ENCODE measurements at places on chromosomes 1 and 21.

DNA sequence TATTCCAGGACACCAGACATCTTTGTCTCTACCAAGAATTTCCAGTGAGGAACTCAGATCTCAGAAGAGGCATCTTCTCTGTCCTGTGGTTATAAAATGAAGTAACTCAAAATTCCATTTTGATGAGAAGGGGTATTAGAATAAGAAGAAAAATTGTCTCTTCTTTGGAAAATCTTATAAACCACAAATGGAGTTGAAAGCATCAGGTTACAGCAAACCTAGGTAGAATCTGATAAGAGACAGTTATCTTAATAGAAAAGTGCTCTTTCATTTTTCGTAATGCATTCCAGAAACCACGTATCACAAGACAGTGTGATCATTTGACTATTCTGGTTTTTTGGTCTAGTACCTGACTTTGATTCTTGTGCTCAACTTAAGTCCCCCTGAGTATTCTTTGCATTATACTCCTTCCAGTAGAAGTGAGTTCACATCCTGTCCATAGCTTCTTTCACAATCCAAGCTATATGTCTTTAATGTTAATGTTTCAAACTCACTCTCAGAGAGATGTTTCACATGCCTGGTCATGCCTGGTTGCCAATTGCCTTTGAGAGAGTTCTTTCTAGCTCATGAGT lies 120.9 kb upstream of the PRDX6 start:
- DNase-seq, result no peak

DNA sequence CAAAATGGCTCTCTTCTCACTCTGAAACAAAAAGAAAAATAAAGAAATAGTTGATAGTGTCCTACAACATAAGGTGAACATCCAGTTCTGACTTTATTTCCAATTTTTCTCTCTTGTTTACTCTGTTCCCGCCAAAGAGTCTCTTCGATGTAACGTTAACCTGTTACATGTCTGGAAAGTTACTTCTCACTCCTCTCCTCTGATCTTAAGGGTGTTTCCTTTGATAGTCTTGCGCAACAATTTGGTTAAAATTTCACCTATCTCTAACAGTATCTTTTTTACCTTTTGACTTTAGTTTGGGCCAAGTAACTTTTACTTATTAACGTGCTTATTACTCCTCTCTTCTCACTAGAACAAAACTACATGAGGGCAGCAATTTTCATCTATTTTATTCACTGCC lies 1450.2 kb downstream of the BRINP3 start:
- DNase-seq, result no peak

- no peak for DNase-seq
Measured at GRCh38 chr21:14826630-14827029, 238.2 kb downstream of the NRIP1 start.

DNA sequence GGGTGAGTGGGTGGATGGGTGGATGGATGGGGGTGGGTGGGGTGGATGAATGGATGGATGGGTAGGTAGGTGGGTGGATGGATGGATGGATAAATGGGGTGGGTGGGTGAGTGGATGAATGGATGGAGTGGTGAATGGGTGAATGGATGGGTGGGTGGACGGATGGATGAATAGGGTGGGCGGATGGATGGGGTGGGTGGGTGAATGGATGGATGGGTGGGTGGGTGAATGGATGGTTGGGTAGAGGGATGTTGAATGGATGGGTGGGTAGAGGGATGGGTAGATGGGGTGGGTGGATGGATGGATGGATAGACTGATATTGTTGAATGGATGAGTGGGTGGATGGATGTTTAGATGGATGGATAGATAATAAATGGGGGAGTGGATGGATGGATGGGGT lies 26.9 kb upstream of the CCDC27 start:
- no peak for DNase-seq

GRCh38 chr1:30111431-30111830 lies 612.0 kb downstream of the MATN1 start:
- DNase-seq, result peak; percentile 36

DNA sequence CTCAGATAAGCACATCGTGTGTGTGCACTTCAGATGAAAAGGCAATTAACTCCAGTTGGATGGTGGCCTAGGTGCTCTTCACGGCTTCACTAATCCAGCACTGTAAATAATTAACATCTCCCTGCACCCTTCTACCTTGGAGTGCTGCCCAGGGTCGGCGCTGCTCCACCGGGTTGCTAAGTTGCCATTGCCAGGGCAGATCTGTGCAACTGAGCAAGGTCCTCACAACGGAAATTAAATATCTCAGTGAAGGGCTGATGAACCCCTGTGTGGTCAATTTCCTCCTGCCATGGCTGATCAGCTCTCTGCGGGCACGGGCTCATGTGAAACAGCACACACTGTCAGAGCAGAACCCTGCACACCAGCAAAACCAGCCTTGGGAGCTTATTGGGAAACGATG lies 63.2 kb downstream of the SYDE2 start:
- DNase-seq, result no peak

GRCh38 chr1:8026153-8026975 lies at the start of gene ERRFI1:
TSS of gene ERRFI1 (minus strand) at chr1:8026309. CDS start at chr1:8015619, 10,690 bp downstream.
- peak; percentile 41 for DNase-seq

GRCh38 chr1:19468397-19468956 lies 16.9 kb downstream of the CAPZB start:
- no peak for DNase-seq

GRCh38 chr1:1004780-1005697 lies 5.1 kb upstream of the HES4 start:
- no peak for DNase-seq

DNA sequence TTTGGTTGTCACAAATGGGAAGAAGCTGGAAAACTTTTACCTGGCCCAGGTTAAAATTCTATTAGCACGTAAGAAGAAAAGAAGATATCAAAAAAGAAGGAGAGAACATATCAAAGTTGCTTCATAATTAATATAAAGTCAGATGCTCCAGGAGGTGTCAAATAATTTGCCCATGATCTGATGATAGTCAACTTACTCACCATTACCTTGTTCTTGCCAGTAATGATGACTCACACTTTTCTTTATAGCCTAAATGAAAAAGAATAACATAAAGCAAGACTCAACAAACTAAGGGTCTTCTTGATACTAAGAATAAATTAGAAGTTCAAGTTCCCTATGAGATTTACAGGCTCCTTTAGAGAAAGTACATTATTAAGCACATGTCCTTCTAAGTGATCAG lies 580.4 kb downstream of the TTLL7 start:
- no peak for DNase-seq

GRCh38 chr1:227190321-227190720 lies 128.0 kb downstream of the CDC42BPA start:
- no peak for DNase-seq

DNA sequence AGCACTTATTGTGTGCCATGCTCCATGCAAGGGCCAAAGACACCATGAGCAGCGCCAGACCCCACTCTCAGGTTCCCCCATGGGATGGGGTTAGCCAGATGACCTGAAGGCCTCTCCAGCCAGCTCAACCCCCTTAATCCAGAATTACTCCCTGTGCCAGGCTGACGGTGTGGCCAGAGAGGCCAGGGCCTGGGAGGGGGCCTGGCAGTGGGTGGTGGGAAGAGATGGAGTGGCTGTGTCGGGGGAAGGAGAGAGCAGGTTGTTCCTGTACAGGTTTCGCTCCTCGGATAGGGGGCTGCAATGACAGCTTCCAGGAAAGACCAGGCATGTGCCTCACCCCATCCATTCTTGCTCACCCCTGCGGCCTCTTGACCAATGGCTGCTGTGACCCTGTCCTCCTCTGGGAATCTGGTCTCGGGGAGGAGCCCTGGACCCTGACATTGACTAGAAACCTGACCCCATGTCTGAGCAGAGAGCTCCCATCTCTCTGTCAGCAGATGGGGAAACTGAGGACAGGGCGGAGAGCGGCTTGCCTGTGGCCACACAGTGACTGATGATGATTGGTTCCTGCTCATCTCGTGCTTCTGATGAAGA lies 345.3 kb downstream of the MATN1 start:
- no peak for DNase-seq

- peak; percentile 70 for DNase-seq
Measured at GRCh38 chr1:42777852-42778251, 6.9 kb upstream of the TMEM269 start.

DNA sequence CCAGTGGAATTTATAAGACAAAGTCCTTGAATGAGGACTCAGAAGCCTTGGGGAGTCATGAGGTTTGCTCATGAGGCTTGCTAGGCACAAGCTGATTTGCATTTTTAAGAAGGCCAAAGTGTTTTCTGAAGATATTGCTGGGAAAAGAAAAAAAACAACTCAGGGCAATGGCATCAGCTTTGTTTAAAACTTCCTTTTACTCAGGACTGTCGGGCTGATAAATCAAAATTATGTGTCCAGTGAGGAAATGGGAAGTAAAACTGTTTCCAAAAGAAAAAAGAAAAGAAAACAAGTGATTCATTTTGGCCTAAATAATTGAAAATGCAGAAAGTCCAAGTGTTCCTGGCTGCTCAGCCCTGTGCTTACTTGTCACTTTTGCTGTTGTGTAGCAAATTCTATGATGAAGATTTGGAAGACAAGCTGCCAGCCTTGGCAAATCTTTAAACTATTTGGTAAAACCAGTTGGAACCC lies 282.4 kb downstream of the HLX start:
- no peak for DNase-seq

DNA sequence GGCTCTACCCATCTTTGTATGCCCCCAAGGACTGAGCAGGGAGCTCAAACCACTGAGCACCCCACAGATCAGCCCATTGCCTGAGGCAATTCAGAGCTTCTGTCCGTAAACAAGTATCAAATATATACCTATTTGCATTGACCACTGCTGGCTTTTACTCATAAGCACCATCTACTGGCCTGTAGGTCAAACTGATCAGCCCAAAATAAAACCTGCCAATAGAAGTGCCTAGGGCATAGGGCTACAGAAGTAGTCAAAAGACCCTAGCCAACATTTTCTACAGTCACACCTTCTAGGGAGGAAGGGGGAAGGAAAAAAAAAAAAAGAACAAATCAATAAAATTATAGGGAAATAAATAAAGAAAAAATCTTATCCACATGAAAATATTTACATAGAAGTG lies 5.3 kb upstream of the LCE3D start:
- DNase-seq, result no peak

DNA sequence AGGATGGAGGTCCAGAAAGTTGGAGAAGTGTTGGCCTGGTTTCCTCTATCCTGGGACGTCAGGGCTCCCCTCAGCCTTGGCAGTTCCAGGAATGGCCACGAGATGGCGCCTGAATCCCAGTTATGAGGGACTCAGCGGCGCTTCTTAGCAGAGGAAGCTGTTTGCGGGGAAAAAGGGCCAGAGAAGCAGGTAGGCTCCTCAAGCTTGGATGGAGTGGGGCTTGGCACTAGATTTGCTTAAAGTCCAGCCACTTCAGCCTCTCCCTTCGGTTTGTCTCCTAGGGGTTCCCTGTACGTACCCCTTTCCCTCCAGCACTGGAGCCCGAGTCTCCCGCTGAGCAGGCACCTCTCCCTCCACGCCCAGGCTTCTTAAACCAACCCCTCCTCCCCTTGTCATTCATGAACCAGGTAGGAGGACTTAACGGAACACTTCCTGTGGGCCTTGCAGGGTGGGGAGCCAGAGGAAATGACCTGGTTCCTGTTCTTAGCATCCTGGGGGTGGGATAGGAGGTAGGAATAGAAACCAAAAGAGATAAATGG lies 32.0 kb upstream of the TENT5B start:
- no peak for DNase-seq

DNA sequence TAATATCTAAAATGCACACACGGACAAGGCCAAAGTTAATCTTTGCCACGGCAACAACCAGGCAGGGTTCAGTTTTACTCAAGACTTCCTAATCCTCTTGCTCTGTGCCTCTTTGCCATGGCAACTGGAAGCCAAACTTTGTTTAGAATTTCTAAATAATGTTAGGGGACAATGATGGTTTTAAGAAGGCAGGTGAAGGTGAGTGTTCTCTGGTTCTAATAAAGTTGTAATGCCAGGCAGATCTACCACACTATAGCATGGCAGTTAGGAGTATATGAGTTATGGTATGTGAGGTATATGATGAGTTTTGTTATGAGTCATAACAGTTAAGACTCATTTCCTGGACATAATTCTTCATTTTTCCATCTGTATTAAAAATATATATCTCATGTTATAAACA lies 2.7 kb downstream of the PTPRC start:
- DNase-seq, result no peak

GRCh38 chr1:214401666-214402065 lies 120.7 kb downstream of the SMYD2 start:
- no peak for DNase-seq

- no peak for DNase-seq
Measured at GRCh38 chr1:228013935-228014930, 7.4 kb downstream of the WNT3A start.

DNA sequence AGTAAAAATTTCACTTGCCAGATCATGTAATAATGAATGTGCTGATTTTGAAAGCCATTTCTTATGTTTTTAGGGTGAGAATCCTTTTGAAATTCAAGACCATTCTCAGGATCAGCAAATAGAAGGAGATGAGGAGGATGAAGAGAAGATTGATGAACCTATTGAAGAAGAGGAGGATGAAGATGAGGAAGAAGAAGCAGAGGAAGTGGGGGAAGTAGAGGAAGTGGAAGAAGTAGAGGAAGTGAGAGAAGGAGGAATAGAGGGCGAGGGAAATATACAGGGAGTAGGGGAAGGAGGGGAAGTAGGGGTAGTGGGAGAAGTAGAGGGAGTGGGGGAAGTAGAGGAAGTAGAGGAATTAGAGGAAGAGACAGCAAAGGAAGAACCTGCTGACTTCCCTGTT lies 32.4 kb downstream of the ZNF326 start:
- DNase-seq, result no peak

DNA sequence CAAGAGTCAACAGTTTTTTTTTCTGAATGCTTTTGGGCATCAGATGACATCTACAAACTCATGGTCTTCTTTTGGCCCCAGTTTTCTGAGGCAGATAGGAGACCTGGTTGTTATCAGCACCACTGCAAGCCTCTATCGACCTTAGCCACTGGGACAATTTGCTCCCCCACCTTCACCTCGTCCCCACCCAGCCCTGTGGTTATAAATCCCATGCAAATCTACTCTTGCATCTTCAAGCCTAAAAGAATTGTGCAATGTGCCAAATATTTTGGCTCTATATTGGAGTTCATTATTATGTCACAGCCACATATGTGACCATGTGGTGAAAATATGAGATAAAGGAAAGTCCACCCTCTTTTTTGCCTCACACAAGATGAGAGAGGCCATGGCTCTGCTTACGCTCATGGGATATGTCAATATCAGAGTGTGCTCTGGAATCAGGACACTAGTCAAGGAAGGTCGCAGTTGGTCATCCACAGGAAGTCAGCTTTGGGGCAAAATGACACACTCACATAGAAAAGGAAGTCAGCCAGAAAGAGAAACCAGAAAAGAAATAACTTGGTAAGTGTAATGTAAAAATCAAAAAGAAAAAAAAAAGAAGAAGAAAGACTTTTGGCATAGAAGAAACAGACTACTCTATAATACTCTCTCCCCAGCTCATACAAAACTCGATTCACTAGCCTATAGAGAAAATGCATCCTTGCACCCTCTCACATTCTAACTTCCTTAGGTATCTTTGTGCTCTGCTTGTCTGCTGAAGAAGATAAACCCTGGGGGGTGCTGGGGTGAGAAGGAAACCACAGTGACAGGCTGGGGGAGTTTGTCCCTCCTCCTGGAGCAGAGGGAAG lies 21.2 kb downstream of the SLC30A10 start:
- DNase-seq, result no peak

Data from D721Med (cell line).